ENCODE measurements at places on chromosomes 3 and 15. TPM values are rescaled to one million over a fixed set of nuclear protein-coding genes. Genes with fewer than 3 reads are reported as not detected.

GRCh38 chr15:30904812-30905211 lies 1.1 kb downstream of the FAN1 start:
- no peak for DNase-seq

- DNase-seq: no peak
These were observed 175.9 kb upstream of the PLSCR5 start for GRCh38 chr3:146781059-146781458.

- DNase-seq: peak; percentile 24
These were observed 61.3 kb upstream of the ACKR4 start for GRCh38 chr3:132535575-132536441.

Gene ROPN1
- not detected for total RNA-seq

- DNase-seq: peak; percentile 73
These were observed 39.1 kb downstream of the SYNM start for GRCh38 chr15:99143655-99144610.

GRCh38 chr3:47895241-47895640 lies 92.3 kb downstream of the DHX30 start:
- DNase-seq: no peak

GRCh38 chr3:4351164-4351855 lies 48.1 kb downstream of the SETMAR start:
- DNase-seq: no peak

DNA sequence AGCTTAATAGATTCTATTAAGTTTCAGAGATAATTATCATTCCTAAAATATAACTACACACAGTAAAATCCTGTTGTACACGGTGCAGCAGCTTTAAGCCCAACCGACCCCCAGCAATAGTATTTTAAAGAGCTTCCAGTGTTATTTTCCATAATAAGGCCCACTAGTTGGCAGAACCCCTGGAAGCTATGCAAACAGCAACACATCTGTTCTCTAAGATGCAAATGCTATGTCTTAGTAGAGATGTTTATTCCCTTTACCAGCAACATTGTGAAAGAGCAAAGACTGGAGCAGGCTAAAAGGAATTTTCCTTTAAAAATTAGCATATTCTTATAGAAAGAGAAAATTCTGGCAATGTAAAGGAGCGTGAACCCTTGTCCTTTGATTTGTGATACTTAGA lies 819.7 kb upstream of the ALCAM start:
- DNase-seq: no peak

- DNase-seq: no peak
These were observed 195.9 kb downstream of the EPHB1 start for GRCh38 chr3:134991003-134991402.

GRCh38 chr15:90231028-90232017 lies 2.4 kb downstream of the CIB1 start:
- no peak for DNase-seq

DNA sequence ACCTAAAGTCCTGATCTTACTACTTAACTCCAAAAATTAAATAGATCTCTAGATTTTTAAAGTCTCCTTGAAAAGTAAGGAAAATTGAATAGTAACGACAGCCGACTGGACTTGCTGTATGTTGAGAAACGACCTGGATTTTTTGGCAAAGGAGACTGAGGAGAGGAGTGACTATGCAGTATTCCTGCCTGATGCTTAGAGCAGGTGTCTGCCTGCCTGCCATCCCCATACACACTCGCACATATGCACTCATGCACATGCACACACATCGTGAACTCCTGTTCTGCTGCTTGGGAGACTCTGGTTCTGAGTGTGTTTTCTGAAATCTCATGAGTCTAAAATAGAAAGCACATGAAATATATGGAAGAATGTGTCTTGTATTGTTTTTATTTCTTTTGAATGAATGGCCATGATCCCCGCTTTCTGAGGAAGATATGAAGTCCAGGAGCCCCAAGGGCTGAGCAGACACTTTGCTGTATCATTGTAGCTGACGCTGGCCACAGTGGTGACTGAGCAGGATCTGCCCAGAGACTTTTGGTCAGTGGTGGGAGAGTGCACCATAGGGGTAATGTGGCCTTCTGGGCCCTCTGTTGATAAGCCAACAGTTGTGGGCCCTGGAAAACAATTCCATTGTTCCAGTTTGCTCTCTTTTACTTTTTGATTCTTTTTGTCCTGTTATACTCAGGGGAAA lies 16.4 kb downstream of the GYG1 start:
- no peak for DNase-seq
